KBM-7 (cell line): ENCODE measurements at places on chromosomes 5 and 9.

- DNase-seq: no peak
Measured at GRCh38 chr9:107942291-107942690, 452.7 kb upstream of the KLF4 start.

GRCh38 chr9:97510797-97511654 lies 9.6 kb downstream of the TMOD1 start:
- no peak for DNase-seq

- no peak for DNase-seq
Measured at GRCh38 chr9:108476574-108476973, 379.2 kb downstream of the ACTL7B start.

- DNase-seq: peak; percentile 93
Measured at GRCh38 chr5:177071666-177072385, 14.9 kb upstream of the FGFR4 start.

DNA sequence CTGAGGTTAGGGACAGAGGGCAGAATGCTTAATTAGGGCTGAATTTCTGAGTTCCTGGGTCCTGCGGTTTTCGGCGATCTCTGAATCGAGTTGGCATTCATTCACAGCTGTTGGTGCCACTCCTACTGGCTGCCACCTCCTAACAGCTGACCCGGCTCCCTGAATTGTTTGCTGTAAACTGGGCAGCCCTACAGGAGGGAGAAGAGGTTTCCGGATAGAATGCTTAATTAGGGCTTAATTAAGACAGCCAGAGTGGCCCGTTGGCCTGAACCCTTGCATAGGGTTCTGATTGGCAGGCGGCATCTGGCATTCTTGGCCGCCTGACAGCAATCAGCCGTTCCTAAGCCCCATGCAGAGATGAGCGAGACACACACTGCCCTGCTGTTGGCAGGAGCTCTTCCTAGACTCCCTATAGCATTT lies 25.7 kb downstream of the FRMPD1 start:
- DNase-seq: no peak

DNA sequence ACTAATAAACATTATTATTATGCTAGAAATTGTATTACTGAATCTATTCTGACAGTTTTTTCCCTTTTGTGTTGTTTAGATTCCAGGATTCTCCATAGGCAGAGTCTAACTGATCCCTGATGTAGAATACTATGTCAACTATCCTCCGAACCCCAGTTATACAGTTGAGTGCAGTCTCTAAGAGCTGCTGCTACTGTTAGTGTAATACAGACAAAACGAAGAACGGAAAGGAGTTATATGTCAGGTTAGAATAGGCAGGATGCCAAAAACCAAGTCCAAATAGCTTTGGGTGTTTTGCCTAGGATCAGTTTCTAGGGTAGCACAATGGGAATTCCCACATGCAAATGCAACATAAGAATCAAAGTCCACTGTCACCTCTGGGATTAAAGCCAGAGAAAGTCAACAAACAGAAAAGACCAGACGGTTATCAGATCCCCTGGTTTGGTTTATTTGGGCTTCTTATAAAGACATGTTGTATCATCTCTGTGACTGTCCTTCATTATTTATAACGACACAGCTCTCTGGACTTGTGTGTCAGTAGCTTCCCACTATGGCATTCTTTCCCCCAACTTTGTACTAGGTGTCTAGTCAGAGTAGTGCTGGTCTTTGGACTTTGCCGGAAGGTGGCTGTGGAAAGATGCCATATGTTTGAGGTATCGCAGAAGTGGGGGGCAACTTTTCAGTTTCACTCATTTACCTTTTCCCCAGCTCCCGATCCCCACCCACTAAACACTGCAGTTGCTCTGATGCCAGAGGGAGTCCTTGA lies 14.9 kb upstream of the TMEM38B start:
- no peak for DNase-seq

DNA sequence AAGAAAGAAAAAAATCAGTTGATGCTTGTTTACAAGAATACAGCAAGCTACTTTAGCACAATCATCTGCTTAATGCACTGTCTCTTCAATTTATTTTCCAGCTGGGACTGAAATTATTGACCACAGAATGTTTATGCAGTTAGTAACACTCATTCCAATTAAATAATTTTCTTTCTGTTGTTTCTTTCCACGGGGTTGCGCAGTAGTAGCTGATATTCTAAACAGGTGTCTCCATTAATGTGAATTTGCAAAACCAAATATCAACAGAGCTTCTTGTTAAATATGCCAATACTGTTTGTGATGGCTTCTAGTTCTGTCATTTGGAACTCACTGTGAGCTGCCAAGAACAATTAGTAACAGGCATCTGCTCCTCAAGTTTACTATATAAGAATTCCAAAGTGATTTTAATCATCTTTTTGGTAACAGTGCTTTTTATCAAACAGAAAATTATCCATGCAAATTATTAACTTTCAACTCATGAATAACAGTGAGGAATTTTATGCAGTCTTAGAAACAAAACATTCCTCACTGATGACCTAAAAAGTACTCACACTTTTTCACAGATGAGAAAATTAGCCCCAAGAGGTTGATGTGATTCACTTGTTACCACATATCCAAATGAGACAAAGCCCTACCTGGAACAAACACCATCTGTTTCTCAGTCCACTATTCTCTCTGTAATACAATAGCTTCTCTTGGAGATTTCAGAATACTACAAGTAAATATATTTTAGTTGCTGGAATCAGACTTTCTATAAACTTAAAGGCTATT lies 567.6 kb upstream of the RGMB start:
- DNase-seq: no peak

- DNase-seq: peak; percentile 62
Measured at GRCh38 chr5:165495829-165496380, 1990.5 kb downstream of the MAT2B start.

DNA sequence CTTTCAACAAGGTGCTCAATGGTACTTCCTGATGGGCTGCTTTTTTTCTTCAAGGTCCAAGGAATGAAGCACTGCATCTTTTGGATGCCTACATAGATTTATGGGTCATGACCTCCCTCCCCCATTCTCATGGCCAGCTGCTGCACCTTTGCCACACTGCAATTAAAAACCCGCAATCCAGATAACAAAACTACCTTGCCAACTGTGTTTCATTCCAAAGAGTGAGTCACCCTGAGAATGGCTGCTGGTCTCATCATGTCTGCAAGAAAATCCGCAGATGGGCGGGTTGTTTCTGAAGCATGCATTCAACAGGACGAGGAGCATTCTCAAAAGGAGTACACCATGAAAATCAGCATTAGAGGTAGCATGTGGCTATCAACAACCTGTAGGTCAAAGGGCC lies 139.8 kb downstream of the ELAVL2 start:
- DNase-seq: no peak

DNA sequence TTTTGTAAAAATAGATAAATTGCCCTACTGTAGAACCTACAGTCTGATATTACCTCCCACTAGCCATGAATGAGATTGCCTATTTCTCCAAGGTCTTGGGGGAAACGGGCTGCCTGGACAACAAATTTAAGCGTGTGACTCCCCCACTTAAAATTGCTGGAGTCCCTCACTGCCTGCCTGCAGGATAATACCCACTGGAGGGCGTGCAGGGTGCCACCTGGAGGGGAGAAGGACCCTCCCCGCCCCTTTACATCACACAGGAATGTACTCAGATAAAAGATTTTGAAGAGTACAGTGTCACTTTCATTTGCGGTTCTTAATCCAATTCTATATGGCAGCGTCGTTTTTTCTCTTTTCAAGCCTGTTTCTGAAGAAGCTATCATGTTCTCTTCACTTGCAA lies 6.2 kb upstream of the TRIM7 start:
- DNase-seq: no peak

DNA sequence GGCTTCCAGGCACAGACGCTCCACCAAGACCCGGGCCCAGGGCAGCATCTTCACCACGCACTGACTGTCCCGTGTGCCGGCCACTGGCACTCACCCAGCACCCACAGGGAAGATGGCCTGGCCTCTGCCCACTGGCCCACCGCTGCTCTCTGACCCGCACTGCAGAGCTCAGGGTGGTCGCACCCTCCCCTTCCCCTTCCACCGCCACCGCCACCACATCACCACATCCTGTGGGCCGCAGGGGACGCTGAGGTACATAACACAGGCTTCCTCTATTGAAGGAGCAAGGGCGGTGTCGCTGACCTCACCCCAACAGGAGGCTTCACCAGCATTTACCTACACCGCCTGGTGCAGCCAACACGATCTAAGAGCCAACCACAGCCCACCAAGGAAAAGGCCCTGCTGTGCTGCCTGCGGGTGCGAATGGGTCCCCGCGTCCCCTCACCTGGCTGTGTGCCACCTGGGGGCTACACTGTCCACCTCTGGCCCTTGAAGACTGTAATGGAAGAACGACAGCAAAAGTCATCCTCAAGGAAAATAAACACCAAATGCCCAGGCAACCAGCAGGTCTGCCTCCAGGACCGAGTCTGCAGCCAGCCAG lies 101.8 kb downstream of the CAMSAP1 start:
- no peak for DNase-seq

GRCh38 chr5:119743927-119744326 lies 114.6 kb downstream of the FAM170A start:
- peak; percentile 70 for DNase-seq

- no peak for DNase-seq
Measured at GRCh38 chr5:19733612-19734495, 254.1 kb downstream of the CDH18 start.

GRCh38 chr5:69042500-69042899 lies 51.3 kb upstream of the SLC30A5 start:
- no peak for DNase-seq

DNA sequence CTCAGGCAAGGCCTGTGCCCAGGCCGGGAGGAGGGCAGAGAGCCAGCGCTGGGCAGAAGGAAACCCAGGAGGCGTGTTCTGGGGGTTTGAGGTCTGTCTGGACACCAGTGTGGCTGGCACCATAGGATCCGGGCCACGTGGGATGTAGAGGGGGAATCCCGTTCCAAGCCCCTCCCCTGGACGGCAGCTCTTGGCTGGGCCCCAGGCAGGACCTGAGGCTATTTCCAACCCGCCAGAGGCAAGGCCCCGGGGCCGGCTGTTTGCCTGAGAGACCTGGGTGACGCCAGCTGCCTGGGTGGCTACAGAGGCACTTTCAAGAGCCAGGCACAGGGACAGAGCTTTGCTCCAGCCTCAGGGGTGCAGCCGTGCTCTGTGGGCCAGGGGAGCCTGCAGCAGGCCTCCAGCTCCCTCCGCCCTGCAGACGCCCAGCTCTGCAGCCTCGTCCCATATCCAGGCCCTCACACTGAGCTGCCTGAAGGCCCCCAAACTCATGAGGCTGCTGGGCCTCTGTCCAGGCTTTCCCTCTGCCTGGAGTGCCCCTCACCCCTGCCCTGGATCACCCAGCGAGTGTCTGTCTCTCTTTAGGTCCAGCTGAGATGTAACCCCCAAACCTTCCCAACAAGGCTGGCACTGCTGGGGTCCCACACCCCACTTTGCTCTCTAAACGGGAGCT lies 56.6 kb upstream of the EGFL7 start:
- DNase-seq: no peak

- DNase-seq: no peak
Measured at GRCh38 chr5:54573812-54574489, 56.4 kb downstream of the SNX18 start.

GRCh38 chr5:168479166-168479565 lies 7.1 kb upstream of the RARS1 start:
- DNase-seq: no peak

- DNase-seq: no peak
Measured at GRCh38 chr9:73264631-73265030, 113.0 kb downstream of the ANXA1 start.

DNA sequence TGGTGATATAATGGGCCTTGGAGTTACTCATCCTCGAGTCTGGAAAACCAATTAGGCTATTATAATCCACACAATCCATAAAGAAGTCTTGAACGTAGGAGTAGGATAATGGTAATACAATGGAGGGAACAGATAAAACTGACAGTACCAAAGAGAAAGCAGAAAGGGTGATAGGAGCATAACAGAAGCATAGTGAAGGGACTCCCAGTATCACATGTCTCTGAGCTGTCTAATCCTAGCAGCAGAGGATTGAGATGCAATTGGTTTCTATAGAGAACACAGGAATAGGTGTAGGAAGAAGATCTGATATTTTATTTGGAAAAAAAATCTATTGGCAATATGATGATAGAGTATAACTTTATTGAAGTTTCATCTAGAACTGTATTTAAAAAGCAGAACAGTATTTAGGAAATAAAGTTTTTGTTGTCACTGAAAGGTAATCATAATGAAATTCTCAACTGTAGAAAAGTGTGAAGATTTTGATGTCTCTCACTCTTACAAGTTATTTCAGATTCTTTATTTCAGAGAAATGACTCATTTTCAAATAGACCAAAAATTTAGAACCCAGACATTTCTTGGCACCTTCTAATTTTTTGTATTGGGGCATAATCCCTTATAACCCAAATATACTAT lies 25.4 kb downstream of the SRFBP1 start:
- no peak for DNase-seq

- no peak for DNase-seq
Measured at GRCh38 chr5:3251784-3252183, 343.8 kb upstream of the IRX1 start.

DNA sequence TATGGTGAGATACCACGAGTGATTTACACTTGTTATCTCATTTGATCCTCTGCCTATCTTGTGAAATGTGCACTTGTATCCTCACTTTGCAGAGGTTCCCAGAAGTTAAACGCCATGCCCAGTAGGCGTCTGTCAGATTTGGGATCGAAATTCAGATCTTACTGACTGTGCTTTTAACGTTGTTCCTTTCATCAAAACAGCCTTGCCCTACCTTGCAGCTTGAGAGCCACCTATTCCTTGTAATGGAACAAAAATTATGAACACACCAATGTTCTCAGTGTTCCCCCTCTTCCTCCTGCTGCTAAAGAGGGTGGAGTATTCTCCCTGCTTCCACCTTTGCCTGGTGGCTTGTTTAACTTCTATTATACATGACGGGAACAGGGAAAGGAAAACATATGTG lies 257.0 kb downstream of the MSX2 start:
- DNase-seq: no peak

DNA sequence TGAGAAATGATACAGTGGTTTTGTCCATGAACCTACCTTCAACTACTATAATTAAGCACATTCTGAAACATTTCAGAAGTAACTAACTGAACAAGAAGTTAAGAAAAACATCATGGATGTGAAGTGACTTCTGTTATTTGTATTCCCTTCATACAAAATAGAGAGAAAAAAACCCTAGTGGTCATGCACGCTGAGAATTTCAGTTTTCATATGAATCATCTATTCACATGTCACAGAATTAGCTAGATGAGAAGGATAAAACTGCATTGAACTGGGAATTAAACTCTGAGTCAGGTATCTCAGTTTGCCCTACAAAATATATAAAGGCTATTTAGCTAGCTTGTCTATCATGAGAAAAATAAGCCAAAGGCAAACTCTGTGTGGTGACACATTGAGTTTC lies 451.8 kb upstream of the FTMT start:
- DNase-seq: no peak

DNA sequence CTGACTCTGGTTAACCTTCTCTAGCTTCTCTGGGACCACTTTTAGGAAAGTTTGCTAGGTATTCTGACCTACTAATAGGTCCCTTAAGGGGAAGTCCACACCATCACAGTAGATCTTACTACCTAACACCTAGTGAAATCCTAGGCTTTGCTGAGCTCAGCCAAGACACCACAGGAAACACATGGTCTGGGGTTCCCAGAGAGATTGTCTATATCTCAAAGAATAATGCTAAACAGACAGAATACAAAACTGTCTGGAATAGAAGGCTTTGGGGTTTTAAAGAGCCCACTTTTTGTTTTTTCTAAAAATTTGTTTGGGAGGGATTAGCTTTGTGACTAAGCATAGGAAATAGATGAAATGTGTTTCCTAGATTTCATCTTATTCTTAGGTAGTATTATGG lies 395.1 kb downstream of the ARHGEF28 start:
- no peak for DNase-seq
